ENCODE measurements at places on chromosomes 1 and 21.

- no peak for DNase-seq
These were observed 6.5 kb downstream of the FMO5 start for GRCh38 chr1:147218606-147219005.

DNA sequence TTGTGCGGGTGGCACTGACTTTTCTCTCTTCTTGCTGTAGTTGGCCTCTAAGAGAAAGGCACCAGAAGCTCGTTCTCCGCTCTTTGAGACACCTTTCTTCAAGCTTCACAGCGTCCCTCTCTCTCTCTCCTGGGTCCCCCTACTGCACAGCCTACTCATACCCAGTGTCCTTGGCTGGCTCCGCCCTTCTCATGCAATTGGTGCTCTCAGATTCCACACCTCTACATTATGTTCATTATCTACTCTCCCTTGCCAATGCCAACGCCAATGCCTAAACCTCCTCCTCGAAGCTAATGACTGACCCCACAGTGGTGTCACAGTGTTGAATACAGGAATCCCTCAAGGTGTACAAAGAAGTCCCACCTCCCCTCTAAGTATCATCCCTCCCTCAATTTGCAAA is 4.8 kb upstream of the DNAJC28 start:
- DNase-seq, result no peak

DNA sequence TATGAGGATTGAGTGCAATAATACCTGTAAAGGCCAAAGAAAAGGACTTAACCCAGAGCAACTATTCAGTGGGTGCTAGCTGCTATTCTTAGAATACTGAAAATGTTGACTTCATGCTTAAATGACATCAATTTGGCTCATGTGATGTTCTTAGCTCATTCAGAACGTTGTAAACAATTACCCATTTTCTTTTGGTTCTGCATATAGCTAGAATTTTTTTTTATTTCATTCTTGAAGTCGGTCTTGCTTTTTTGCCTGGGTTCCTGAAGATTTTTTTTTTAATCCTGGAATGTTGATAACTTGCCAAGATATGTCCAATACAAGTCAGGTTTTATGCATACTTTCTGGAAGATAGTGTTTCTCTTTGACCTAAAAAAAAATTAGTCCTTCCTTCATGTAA is 772.0 kb downstream of the LTN1 start:
- no peak for DNase-seq

DNA sequence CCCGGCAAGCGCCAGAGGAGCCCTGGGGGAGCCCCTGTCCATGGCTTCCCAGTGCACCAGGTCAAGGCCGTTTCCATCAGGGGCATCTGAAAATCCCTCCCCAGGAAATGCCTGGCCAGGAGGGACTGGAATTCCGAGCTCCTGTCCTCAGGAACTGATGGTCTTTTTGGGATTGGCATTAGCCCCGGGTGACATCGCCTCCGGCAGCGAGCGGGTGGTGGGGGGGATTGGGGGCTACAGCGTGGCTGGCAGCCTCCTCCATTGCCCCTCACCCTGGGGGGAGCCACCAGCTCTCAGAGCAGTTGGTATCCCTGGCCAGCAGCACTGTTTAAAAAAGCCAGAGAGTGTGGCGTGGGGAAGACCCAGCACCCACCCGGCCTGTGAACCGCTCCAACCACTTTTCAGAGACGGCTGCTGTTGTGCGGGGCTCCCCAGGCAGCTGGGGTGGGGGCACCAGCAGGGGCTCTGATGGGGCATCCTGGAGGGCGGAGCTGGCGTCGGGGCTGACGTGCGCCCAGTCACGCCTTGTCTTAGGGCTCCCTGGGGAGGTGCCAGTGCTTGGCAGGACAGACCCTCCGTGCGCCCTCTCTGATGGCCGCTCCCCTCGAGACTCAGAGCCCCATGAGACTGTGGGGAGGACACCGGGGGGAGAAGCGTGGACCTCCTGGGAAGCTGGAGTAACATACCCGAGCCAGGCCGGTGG is 62.9 kb upstream of the TTC34 start:
- no peak for DNase-seq

- DNase-seq, result no peak
These were observed 261.0 kb downstream of the ASTN1 start for GRCh38 chr1:176903474-176903873.

DNA sequence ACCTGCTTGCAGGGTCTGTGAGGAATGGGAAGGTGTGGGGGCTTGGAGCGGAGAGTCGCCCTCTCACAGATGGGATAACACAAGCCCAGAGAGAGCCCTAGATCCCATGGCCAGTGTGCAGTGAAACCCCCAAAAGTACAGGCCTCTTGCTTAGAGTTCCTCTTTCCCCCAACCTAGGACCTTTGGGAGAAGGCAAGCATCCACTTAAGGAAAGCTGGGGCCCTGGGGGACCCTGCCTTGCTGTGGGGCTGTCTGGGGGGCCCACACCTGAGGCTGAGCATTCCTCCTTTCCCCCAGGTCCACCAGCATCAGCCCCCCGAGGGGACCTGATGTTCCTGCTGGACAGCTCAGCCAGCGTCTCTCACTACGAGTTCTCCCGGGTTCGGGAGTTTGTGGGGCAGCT is 1.1 kb downstream of the VWA1 start:
- DNase-seq, result no peak

- DNase-seq, result no peak
These were observed 62.3 kb downstream of the S1PR1 start for GRCh38 chr1:101299141-101299540.

DNA sequence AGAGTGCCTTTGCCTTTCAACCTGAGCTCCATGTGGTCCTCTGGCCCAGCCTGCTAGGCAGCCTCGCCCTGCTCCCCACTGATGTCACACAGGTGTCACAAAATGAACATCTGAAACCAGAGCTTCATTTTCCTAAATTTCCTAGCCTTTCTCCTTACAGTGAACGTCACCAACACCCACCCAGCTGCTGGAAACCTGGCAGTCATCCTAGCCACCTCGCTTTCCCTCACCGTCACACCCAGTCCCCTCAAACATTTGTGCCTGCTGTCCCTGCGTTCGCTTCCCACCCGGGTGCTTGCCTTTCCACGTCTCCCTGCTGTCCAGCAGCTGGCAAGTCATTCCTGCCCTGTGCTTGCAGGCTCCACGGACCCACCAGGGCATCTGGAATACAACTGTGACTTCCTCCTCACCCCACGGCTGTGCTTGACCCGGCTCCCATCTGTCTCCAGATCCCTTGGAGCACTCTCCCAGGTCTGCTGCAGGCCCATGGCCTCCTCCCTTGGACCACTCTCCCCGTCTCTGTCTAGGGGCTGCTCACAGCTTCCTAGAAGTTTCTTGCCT is 23.5 kb downstream of the ADARB1 start:
- DNase-seq, result no peak

GRCh38 chr1:115332813-115333608 is 5.0 kb downstream of the NGF start:
- DNase-seq, result no peak

- DNase-seq, result no peak
These were observed 114.9 kb downstream of the VPS13D start for GRCh38 chr1:12344596-12345349.

- DNase-seq, result no peak
These were observed 113.1 kb upstream of the ESRRG start for GRCh38 chr1:216836316-216836715.

DNA sequence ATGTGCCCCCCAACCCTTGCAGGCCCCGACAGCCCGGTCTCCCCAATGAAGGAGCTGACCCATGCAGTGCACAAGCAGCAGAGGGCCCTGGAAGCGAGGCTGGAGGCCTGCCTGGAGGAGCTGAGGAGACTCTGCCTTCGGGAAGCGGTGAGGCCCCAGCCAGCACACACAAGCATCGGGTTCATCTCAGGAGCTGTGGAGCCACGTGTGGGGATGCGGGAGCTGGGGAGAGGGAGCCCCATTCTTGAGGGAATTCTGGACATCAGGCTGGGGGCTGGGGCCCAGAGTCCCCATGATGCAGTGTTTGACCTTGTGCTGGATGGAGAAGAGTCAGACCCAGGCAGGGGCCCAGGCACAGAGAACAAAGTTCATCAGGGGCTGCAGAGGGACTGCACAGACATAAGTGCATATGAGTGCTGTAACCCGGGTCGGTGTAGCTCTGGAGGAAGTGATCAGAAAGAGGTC is 4.8 kb downstream of the INAVA start:
- DNase-seq, result no peak

DNA sequence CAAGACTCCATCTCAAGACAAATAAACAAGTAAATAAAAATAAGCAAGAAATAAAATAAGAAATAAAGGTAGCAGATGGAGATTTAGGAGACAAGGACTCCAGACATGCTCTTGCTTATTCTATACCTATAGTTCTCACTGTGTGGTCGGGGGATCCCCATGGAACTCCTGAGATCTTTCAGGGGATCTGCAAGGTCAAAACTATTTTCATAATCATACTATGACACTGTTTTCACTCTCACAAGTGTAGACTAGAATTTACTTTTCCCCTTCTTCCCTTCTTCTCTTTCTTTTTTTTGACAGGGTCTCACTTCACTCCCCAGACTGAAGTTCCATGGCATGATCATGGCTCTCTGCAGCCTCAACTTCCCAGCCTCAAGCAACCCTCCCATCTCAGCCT is 29.8 kb upstream of the NLRP3 start:
- DNase-seq, result no peak

DNA sequence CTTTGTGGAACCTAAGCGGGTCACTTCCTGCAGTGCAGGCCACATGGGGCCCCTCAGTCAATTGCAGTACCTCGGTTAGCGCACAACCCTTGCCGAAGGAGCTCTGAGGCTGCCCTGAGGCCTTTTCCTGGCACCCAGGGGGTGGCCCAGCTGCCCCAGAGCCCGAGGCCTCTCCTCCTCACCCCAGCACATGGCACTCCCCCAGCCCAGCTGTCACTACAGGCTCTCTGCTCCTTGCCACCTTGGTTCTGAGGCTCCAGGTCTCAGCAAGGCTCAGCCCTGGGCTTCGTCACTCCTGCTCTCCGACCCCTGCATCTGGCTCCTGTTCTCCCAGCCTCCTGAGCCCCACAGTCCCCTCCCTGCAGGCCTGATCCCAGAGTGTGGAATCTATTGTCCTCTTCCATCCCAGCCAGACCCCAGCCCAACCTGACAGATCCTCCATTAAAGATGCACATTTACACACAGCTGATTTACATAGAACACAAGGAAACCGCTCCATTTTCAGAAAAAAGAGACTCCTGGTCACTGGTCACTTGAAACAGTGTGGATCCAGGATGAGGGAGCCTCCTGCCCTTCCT is 192.8 kb upstream of the POU3F1 start:
- DNase-seq, result no peak

DNA sequence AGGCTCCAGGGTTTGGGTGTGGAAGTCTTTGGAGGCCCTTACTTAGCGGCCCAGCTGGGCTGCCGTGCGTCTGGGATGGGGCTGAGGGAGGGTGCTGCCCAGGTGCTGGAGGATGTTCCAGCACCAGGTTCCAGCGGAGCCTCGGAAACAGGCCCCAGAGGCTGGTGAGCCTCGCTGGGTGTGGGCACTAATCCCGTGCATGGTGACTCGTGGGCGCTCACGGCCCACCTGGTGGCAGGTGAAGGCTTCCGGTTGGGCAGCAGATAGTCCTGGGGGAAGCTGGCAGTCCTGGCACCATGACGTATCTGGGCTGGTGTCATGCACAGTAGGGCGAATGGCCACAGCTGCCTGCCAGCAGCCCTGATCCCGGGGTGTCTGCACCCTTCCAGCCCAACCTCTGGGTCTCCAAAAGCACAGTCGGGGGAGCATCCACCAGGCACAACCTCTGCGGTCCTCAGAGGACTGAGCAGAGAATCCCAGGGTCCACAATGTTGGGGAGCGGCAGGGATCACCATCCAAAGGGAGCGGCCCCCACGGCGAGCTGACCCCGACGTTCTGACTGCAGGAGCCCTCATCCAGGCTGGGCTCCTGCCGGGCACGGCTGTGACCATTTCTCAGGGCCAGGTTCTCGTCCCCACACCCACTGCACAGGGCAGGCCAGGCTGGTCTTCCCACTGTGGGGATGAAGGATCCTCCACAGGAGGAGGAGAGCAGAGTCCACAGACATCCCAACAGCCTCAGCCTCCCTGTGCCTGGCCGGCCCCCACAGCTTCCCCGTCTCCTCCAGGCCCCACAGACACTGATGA is 25.3 kb downstream of the FTCD start:
- no peak for DNase-seq

- DNase-seq, result peak; percentile 73
These were observed at the start of gene MYOM3 for GRCh38 chr1:24111996-24112779. TSS of gene MYOM3 (minus strand) at chr1:24112135. CDS start at chr1:24108636, 3,499 bp downstream.

DNA sequence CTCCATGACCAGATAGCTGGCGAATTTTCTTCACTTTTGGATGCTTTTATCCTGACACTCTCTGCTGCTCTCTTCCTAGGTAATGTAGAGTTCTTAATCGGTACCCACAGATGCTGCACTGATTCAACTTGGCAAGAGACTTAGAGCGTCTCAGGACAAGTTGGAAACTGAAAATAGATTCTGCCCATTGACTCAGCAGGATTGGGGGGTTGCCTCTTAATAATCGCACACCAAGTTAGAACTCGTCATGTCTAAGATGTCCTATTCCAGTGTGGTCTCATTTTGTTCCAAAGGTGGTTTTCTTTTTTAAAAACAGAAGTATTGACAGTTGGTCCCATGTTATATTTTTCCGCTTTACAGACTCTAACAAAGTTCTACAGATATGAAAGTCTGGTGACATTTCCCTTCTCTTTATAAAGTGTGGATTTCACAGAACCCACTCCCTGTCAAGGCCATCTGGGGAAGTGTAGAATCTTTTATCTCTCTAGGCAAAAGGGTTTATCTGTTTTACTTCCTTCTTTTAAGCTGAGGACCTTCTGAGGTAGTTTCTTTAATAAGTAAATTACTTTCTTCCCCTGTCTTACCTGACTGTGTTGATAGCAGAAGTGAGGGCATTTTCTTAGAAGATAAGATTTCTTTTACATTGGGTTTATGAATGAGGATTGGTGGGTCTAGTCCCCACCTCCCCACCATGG is 12.1 kb upstream of the DIPK1A start:
- DNase-seq, result no peak

- no peak for DNase-seq
These were observed 208.2 kb upstream of the USP25 start for GRCh38 chr21:15521644-15522001.

DNA sequence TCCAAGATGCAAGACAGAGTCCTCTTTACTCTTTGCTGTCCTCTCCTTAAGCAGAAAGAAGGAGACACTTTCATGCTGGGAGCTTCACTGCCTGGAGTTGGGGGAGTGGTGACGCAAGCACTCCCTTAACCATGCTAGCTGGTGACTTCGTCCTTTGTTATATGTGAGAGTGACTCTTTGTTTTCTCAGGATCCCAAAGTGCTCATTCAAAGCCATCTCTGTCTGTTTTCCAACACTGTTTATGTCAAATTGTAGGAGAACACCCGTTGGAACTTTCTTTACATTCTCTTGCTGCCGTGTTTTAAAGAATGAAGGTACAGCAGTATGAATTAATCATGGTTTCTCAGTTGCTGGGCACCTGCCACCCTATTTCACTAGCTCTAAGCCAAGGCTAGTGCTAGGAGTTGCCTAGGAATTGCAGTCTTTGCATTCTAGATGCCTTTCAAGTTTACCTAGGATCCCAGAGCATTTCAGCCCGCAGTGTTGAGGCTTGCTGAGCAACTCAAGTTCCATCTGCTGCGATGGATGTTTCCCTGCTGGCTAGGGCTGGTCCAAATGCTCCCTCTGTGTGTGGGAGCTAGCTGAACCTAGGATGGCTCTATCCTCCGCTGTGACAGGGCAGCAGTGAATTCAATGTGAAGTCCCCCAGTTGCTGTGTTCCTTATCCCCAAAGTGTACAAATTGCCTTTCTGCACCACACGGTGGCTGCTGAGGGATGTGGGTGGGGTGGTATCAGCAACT is 82.6 kb upstream of the GPR52 start:
- no peak for DNase-seq
